Activated CD4-positive, CD25-positive, alpha-beta regulatory T cell treated with anti-CD3 and anti-CD28 coated beads, Interleukin-2, amount 50 U/mL, for 24 hours (primary cell): ENCODE measurements at places on chromosomes 4 and X.

GRCh38 chr4:126267689-126268088 lies 952.9 kb downstream of the FAT4 start:
- ATAC-seq, result no peak

- ATAC-seq, result peak; percentile 30
These were observed 57.6 kb upstream of the CLNK start for GRCh38 chr4:10741961-10742699.

DNA sequence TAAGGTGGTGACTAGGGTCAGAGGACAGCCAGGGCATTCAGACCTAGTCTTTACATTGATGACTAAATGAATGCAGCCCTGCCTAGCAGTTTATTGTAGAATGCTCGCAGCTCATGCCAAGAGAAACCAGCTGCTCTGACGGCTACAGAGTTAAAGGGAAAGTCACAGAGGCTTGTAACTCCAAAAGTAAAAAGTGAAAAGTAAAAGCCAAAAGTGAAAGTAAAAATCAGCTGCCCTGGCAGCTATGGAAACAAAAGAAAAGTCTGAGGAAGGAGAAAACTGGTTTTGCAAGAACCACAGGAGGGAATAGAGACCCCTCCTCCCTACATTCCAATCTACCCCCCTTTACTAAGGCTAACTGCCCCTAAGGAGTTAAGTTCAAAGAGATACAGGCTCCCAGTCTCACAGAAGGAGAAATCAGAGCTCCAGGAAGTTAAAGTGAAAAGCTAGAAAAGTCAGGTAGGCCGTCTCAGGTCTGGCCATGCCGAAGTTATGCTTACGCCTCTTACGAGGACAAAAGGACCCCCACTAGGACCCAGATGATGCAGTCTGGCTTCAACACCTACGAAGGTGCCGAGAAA lies 6.0 kb downstream of the GAGE10 start:
- peak; percentile 43 for ATAC-seq

- no peak for ATAC-seq
These were observed 44.3 kb downstream of the HSD17B13 start for GRCh38 chr4:87278335-87278794.

- no peak for ATAC-seq
These were observed 1.2 kb downstream of the BCORL1 start for GRCh38 chrX:129983575-129984110.

GRCh38 chrX:16827225-16827624 lies 41.0 kb downstream of the TXLNG start:
- no peak for ATAC-seq

GRCh38 chr4:112563431-112564200 lies 47.6 kb upstream of the NEUROG2 start:
- ATAC-seq, result no peak

DNA sequence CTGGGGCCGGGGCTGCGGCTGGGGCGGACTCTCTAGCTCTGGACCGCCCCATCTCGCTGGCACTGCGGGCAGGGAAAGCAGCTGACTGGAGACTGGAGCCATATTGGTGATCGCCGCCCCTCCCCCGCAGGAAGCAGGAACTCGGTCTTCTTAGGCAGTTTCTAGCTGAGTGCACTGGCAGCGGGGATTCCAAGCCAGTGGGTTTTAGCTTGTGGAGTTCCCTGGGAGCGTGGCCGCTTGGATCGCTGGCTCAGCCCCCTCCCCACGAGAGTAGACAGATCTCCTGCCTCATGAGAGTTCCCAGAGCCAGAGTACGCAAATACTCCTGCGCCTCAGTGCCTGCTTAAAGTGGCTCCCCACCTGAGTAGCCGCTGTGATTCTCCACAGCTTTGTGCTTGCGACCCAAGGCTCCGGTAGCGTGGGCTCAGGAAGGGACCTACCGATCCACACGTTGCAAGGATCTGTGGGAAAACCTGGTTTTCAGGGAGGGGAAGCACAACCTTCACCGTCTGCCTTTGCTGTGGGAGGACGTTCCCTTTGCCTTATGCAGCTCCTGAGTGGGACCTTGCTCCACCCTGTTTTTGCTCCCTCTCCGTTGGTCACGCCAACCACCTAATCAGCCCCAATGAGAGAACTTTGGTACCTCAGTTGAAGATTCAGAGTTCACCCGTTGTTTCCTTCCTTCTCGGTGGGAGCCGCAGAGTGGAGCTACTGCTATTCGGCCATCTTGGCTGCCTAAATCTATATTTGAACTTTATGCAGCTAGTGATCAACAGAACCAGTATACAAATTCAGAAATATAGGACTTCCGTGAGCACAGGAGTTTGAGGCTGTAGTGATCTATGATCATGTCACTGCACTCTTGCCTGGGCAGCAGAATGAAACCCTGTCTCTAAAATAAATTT lies 803.9 kb upstream of the PCDH10 start:
- ATAC-seq, result no peak

DNA sequence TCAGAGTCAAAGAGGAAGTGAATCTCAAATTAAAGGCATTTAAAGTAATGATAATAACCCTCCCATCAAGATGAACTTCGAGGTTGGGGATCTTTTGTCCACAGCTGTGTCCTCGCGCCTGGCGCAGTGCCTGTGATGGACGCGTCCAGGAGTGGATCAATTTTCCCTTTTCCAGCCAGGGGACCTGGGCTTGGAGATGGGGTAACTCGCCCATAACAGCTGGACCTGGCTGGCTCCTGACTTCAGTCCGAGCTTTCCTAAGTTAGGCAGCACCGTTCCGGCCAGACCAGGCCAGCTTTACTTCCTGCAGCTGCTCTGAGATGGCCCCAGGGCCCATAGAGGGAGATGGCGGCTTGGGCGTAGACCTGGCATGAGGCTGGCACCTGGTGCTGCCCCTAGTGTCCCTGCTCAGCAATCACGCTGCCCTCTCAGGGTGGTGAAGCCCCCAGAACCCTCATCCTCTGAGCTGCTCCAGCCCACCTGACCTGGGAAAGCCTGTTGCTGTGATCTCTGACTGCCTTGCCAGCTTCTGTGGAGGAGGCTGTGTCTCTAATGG lies 23.9 kb downstream of the ADRA2C start:
- no peak for ATAC-seq

DNA sequence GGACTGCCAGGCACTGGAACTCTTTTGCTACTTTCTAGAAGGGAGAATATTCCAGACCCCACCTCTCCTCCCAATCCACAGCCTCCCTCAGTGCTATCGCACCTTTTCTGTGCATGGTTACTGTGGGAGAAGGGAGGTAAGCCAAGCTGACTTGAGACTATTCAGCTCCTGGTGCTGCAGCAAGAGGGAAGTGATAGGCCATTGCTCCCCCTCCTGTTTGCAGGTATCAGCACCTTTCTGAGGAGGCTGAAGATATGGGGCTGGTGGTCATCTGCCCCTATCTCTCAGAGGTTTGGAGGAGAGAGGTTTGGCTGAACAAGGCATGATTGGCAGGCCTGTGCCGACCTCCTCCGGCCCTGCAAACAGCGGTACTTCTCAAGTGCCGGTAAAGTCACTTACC lies 103.3 kb upstream of the GATB start:
- ATAC-seq, result no peak

- no peak for ATAC-seq
These were observed 129.2 kb upstream of the TRIM2 start for GRCh38 chr4:153074936-153075630.

DNA sequence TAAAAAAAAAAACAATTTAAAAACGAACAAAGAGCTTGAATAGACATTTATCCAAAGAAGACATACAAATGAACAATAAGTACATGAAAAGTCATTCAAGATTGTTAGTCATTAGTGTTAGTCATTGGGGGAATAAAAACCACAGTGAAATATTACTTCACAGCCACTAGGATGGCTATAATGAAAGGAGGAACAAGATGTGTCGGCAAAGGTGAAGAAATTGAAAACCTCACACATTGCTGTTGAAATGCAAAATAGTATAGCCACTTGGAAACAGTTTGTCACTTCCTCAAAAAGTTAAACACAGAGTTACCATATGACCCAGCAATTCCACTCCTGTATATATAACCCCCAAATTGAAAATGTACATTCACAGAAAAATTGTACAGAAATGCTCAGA lies 45.2 kb upstream of the SLC39A8 start:
- peak; percentile 95 for ATAC-seq

GRCh38 chrX:70032792-70033191 lies 16.9 kb downstream of the AWAT2 start:
- no peak for ATAC-seq

GRCh38 chrX:149131774-149132173 lies 373.3 kb downstream of the IDS start:
- no peak for ATAC-seq

DNA sequence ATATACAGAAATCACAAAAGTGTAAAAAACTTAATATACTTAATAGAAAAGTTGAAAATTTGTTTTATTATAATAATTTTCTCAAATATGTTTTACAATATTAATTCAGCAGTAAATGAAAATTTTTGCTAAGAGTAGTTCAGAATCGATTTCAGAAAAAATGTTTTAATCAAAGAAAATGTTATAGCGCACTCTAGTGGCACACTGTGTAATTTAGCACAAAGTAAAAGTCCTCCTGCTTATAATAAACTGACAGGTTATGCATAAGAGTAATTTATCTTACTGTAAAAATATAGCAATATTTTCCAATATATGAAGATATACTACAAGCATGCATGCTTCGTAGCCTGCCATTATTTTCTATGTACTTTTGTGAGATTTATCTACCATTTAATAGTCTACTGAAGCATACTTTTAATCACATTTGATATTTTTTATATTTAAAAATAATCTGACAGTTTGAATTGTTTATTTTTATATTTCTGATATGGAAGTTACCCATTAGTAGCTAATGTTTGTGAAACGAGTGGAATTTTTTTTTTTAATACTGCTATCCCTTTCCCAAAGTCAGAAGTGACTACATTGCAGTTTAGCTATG lies 217.9 kb upstream of the KLHL4 start:
- no peak for ATAC-seq

DNA sequence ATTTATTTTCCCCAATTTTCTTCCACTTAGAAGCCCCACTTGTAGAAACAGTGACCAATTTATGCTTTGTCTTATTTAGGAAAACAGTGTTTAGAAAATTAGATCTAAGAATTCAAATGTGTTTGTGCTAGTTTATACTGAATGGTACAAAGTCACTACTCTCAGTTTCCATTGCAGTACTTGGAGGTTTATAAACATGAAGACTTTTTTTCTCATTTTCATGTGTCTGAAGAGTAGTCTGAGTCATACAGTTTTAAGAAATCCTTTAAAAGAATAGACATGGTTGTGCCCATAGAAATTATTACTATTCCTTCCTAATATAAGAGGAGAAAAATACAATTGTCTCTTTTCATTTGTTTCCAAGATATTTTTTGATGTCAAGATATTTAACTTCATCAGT lies 458.7 kb downstream of the NAF1 start:
- no peak for ATAC-seq
